Fibroblast of skin of left quadriceps (primary cell): ENCODE measurements at places on chromosomes 3 and 15.

- DNase-seq = no peak
Measured at GRCh38 chr3:105448338-105448982, 81.8 kb downstream of the ALCAM start.

- DNase-seq = no peak
Measured at GRCh38 chr3:114563720-114564119, 269.9 kb downstream of the TIGIT start.

GRCh38 chr3:154971771-154972326 lies 108.3 kb upstream of the MME start:
- DNase-seq = peak; percentile 81

- no peak for DNase-seq
Measured at GRCh38 chr3:57737840-57738239, 18.3 kb upstream of the SLMAP start.

DNA sequence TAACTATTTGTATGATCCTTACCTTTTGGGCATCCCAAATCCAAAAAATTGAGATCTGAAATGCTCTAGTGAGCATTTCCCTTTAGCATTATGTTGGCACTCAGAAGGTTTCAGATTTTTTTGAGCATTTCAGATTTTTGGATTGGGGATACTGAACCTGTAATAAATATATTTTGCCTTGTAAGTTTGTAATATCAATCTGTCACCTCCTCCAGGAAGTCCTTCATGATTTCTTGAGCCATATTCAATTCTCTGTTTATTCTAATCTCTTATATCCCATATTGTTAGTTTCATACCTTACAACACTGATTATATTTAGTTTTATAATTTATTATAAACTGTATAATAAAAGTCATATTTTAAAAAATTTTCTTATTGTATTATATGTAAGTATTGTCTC lies 215.2 kb downstream of the BBX start:
- no peak for DNase-seq

- DNase-seq = no peak
Measured at GRCh38 chr3:105938101-105938500, 69.3 kb upstream of the CBLB start.

DNA sequence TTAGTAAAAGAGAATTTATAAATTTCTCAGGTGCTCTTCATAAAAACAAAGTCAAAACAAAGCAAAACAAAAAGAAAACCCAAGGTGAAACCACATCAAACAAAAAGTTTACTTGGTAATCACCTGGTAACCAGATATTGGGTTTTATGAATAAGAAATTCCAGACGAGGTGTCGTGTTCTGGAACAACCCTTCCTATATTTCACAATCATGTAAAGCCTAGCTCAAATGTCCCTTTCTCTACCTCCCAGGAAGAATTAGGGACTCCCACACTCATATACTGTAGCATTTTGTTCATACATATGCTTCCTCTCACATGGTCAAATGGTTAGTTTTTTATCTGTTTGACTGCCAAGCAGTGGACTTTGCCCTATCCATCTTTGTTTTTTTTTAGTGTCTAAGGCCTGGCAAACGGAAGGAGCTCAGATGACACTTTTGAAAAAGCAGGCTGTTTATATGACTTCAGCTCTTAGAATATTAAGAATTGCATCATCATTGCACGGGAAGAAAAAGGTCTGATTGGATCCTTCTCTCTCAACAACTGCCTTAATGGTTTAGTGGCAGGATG lies 326.7 kb upstream of the TBL1XR1 start:
- DNase-seq = no peak

GRCh38 chr3:16825617-16826204 lies 59.0 kb upstream of the PLCL2 start:
- no peak for DNase-seq

- DNase-seq = no peak
Measured at GRCh38 chr3:60698117-60698516, 553.1 kb downstream of the FHIT start.

- no peak for DNase-seq
Measured at GRCh38 chr15:85840802-85841152, 46.1 kb upstream of the KLHL25 start.

DNA sequence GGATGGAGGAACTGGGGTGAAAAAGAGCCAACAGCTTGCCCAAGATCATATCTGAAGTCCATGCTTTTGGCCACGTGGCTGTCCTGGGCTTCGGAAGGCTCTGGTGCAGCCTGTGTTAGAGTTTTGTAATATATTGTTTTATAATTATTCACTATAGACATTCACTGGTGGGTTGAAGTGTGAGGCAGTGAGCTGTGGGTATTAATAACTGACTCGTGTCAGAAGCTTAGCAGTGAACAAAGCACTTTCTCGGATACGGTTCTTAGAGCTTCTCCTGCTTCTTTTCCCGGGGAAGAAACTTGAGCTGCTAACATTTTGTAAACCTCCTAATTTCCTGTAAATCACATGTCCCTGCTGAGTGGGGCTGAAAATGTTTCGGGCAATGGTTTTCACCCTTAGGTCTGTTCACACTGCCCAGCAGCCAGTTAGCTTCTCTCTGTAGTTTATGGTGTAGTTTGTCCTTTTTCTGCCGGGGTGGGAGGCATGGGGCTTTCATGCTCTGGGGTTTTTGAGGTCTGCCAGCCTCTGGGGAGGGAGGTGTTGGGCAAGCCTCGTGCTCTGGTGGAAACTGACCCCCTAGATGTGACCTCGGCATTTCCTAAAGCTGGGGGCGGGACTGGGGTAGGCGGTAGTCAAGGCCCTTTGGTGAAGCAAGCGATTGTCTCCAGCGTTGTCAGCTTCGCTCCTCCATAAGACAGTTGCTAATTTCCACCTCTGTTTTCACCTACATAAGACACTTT lies 1.7 kb downstream of the MRAS start:
- DNase-seq = no peak

GRCh38 chr15:76330080-76330680 lies 6.4 kb upstream of the ISL2 start:
- DNase-seq = no peak

DNA sequence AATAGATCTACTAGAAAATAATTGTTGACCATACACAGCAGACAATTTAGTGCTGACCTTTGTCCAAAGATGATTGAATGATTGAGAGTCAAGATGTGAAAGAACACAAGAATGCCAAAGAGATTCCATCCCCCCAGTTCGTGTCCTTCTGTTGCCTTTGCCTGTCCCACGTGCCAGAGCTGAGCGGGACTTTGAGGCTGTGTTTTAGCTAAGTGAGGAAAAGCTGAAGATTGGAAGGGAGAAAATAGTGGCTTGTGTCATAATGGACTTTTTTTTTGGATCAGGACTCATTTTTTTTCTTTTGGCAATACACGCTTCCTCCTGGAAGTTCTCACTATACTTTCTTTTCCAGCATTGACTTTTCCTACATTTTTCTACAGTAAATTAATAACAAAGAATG lies 206.6 kb upstream of the MDFIC2 start:
- DNase-seq = no peak

DNA sequence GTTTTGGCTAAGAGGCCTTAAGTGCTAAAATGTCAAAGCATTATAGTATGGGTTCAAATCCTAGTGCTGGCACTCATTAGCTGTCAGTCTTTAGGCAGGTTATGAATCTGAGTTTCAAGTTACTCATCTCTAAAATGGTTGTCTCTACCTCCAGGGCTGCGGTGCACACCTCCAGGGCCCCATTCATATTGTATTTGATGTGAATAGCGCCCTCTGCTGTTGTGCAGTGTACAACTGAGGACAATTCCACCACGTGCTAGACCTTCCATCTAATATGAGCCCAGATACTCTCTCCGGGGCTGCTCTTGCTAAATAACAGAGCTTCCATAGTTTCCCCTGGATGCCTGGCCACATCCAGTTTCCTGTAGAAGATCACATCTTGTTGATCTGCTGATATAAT lies 54.3 kb downstream of the OXNAD1 start:
- no peak for DNase-seq

DNA sequence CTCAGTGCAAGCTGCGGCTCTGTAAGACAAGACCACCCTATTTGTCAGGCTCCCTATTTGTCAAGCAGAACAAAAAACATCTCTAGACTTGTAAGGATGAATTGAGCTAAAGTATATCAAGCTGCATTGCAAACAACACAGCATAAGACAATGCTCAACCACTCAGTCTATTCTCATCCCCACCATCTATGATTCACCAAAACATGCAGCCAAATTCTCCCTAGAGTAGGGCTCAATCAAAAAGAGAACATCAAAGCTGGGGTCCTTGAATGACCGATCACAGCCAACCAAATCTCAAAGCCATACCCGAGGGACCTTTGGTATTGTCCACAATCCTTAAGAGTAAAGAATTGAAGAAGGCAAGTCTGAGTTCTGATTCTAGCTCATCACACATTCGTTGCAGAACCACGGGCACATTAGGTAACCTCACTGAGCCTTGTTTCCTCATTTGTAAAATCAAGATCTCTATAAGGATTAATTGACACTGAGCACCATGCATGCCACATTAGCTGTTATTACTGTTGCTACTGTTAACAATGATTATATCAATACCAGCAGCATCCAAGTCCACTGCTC lies 31.2 kb downstream of the RFTN1 start:
- DNase-seq = no peak

DNA sequence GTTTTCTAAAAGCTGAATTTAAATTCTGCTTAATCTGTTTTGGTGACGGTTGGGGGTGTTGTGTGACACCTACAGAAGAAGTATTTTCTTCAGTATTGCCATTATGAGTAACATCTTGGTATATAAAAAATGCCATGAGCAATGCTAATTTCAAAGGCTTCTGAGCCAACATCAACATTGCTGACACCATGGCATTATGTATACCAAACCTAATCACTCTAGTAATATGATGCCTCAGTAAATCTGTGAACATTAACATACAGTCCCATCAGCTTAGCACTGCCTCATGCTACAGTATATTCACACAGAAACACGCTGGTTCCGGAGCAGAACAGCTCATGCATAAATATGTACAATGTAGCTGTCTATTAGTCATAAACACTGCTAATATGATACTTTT lies 75.8 kb downstream of the ZPLD1 start:
- no peak for DNase-seq

DNA sequence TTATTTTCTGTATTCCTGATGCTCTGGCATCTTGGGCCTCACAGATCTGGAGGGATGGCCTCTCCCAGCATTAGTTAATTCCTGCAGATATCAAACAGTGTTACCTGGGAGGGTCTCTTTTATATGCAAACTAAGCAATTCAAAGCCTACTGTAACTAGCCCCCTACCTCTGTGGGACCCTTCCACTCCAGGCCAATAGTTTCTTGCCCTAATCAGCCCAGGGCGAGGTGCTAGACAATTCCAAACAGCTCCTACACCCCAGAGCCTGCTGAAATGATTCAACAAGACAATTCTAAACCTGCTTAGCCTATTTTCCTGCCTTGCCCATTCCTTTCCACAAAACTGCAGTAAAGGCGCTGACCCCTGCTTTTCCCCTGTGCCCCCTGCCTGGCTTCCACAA lies 106.6 kb upstream of the IGSF10 start:
- DNase-seq = no peak

DNA sequence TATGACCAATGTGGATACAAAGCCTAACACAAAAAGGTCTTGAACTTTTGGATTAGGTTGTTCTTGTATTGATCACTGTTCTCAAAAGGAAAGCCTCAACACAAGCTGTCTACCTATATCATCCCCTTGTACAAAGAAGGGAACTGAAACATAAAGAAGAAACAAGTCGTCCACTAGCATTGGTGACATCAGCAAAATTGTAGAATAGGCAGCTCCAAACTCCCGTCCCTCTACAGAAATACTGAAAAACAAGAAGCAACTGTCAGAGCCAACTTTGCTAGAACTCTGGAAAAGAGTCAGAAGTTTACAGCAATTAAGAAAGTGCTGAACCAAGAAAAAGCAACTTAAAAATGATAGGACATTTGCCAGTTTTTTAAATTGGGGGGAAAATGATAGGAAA lies 7.5 kb upstream of the NR1I2 start:
- no peak for DNase-seq

DNA sequence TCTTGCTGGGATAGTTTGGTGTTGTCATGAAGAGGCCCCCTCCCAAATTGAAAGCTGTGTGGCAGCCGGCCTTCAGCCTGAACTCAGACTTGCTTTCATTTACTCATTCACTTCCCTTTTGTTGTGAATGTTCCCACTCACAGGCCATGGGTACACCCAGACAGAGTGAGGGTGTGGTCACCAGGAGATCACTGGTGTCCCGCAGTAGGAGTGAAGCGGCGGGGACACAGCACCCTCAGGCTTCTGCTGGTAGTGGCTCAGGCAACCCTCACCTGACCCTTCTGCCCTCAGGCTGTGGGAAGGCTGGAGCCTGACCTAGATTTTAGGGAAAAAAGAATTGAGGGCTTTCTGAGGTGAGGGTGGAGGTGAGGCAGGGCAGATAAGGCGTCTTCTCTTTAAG lies 244.4 kb downstream of the SOX2 start:
- no peak for DNase-seq

DNA sequence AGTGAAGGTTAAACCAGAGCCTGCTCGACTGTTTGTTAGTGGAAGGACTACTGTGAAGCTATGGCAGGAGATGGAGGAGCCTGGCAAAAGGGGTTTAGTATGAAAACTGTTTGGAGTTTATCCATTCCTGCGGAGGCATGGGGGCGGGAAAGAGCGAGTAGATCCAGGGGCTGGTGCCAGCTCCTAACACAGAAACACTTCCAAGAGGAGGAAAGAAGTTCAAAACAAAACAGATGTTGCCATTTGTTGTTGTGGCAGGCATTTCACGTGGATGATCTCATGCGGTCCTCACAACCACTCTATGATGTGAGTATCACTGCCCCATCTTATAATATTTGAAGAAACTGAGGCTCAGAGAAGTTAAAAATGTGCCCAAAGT lies 30.7 kb upstream of the KY start:
- no peak for DNase-seq

DNA sequence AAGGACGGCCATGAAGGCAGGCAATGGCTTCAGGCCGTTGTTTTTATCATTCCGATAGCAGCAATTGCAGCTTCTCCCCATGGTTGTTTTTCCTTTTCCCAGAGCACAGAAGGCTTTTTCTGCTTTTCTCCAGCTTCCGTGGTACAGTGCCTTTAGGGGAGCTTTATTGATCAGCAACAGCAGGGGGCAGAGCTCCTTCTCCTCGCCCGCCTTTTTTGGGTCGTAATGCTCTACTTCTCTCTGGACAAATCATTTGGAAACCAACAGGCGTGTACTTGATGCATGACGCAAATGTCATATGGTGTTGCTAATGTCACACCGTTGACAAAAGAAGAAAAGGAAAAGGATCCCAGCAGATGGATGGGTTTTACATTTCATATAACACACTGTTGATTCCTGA lies 79.7 kb upstream of the SNRK start:
- no peak for DNase-seq

- no peak for DNase-seq
Measured at GRCh38 chr15:52082197-52083036, 30.2 kb downstream of the BCL2L10 start.
